ENCODE measurements at places on chromosomes 6 and 20.

DNA sequence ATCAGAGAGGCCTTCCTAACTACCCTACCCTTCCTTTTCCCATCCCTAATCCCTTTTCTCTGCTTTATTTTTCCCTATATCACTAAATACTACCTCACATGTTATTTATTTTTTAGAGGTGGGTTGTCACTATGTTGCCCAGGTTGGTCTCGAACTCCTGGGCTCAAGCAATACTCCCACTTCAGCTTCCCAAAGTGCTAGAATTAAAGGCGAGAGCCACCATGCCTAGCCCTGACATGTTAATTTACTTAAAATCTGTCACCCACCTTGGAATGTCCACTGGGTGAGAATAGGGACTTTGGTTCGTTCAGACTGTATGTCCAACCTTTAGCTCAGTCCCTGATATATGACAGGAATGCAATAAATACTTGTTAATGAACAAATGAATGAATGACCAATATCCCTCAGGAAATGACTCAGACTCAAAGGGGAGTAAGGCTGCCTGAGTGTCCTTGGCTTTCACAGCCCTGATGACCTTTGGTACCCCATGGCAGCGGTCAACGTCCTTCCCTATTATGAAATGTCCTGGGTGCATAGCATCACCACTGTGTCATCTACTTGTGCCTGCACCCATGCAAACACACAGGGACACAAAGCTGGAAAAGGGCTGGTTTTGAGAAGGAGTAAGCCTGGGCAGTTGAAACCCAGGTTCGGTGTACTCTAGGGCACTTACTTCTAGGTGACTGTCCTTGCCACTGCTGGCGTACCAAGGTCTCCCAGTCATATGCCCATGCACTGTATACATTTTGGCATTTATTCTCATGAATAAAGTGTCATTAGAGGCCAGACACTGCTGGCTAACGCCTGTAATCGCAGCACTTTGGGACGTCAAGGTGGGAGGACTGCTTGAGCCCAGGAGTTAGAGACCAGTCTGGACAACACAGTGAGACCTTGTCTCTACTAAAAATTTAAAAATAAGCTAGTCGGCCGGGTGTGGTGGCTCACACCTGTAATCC lies 26.5 kb downstream of the BCL2L1 start:
- DNase-seq: no peak

DNA sequence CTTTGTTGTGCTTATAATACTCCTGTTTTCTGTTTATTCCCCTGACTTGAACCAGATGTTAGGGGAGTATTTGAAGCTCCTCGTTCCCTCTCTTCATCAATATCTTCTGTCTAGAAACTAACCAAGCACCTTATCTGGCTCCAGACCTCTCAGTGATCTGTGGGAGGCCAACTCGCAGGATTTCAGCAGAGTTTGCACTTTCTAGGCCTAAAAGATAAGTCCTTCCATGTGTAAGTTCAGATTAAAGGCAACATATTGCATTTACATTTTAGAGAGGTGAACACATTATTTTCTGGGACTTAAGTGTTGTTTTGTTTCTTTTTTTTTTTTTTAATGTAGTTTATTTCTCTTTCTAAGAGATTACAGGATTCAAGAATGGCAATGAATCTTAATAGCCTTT lies 139.4 kb upstream of the AKAP12 start:
- no peak for DNase-seq

GRCh38 chr6:98717322-98717877 lies 117.0 kb upstream of the POU3F2 start:
- no peak for DNase-seq

- DNase-seq: no peak
Measured at GRCh38 chr6:118578617-118579016, 30.5 kb downstream of the PLN start.

- DNase-seq: no peak
Measured at GRCh38 chr20:47035026-47035590, 140.5 kb downstream of the EYA2 start.

All from stimulated activated CD8-positive, alpha-beta memory T cell treated with anti-CD3 and anti-CD28 coated beads, Interleukin-4, amount 100 ng/mL, for 1 hour (primary cell).